ENCODE measurements at places on chromosomes 11 and 22. TPM values are rescaled to one million over a fixed set of nuclear protein-coding genes. Genes with fewer than 3 reads are reported as not detected.

The MMP10 gene
- not detected for total RNA-seq

The SYT13 gene
- 1.3 TPM for total RNA-seq

The NOX4 gene
- total RNA-seq, result 9.4 TPM

The OR4C5 gene
- not detected for total RNA-seq

The CERK gene
- total RNA-seq, result 60.0 TPM

The ZNF195 gene
- total RNA-seq, result 8.2 TPM

DNA sequence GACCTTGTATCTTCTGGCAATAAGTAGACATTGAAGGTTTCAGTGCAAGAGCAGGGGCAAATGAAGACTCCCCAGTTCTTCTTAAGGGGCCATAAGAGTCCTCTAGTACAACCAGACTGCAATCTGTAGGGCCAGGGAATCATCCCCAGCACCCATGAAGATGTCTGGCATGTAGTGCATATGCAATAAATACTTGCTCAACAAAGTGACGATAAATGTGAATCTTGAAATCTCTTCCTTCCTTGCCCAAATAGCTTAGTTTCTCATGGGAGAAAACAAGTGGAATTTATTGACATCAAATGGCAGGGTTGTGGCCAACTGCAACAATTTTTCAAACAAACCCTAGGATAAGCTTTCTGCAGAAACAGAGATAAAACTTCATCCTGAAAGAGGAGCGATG, 107.6 kb downstream of the ABTB2 start:
- DNase-seq, result no peak

DNA sequence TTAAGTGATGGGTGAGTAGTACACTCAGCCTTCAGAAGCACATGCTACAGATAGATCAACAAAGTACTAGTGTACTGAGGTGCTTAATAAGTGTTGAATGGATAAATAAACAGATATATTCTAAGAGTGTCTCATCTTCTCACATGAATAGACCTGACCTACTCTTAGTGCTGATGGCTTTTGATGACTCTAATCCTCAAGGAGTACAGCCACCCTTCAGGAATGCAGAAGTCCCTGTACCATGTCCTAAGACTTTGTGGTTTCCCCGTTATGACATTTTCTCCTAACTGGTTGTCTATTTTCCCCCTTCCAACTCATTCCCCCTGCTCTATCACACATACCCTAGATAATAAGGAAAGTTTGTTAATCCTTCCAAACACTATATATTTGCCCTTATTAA, 61.6 kb downstream of the C11orf65 start:
- no peak for DNase-seq

DNA sequence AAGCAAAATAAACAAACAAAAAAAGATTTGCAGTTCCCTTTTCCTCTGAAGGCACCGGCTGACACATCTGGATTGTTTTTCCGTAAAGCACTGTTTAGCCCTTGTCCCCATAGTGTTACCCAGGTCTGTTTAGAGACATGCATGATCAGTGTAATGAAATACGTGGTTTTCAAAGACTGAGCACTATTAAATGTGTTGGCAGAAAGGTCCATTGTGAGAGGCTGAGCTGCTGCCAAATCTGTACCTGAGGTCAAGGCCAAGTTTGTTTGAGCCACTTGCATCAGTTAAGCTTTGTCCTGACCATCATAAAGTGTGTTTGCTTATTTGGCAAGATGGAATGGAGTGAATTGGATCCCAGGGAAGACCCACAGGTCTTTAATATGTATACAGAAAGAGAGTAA, 26.3 kb downstream of the CTR9 start:
- DNase-seq, result no peak

GRCh38 chr11:118914178-118914918, 11.4 kb downstream of the BCL9L start:
- no peak for DNase-seq

DNA sequence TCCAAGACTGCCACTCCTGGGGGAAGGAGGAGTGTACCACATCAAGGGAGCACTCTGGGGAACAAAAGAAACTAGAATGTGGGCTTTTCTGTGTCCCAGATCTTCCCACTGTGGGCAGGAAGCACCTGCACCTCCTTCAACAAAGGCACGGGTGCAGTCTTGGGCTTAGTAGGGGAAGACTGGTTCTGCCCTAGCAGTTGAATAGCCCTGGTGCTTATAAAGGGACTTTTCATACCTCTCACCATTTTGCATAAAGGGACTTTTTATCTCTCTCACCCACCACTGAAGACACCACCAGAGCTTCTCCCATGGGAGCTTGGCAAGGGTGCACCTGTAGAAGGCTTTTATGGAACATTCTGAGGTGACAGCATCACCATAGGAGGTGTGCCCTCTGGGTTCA, 65.8 kb upstream of the MS4A8 start:
- no peak for DNase-seq

GRCh38 chr22:35334004-35334403, 34.3 kb downstream of the TOM1 start:
- DNase-seq, result no peak

DNA sequence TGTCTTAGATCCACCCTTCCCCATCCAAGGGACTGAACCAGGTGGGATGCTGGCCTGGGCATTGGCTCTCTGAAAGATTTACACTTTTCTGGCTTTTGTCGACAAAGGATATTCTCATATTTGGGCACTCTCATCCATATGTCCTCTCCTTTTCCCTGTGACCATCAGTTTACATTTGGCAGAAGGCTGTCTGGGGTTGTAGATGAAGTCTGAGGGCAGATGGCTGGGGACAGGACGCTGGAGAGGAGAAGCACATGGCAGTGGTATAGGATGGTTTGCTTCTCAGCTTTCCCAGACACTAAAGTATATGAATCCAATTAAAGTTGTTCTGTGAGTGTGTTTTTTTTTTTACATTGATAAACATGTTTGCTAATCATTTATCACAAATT, 757.5 kb downstream of the NTM start:
- DNase-seq, result no peak

- no peak for DNase-seq
Observed at GRCh38 chr11:47948137-47948536, 32.2 kb upstream of the PTPRJ start.

GRCh38 chr11:59766542-59767224, 11.5 kb downstream of the STX3 start:
- no peak for DNase-seq

DNA sequence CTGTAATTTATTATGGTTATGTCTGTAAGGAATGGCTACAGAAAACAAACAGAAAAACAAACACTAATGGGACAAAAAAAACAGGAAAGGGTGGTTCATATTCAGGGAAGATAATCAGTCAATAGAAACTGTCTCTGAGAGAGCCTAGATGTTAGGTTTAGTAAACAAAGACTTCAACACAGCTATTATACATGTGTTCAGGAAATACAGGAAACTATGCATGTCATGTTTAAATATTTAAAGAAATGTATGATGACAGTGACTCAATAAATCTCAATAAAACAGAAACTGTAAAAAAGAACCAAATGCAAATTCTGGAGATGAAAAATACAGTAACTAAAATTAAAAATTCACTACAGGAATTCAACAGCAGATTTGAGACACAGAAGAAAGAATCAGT, 76.0 kb downstream of the PACS1 start:
- DNase-seq, result no peak

GRCh38 chr11:9029422-9029821, 25.6 kb upstream of the NRIP3 start:
- no peak for DNase-seq

DNA sequence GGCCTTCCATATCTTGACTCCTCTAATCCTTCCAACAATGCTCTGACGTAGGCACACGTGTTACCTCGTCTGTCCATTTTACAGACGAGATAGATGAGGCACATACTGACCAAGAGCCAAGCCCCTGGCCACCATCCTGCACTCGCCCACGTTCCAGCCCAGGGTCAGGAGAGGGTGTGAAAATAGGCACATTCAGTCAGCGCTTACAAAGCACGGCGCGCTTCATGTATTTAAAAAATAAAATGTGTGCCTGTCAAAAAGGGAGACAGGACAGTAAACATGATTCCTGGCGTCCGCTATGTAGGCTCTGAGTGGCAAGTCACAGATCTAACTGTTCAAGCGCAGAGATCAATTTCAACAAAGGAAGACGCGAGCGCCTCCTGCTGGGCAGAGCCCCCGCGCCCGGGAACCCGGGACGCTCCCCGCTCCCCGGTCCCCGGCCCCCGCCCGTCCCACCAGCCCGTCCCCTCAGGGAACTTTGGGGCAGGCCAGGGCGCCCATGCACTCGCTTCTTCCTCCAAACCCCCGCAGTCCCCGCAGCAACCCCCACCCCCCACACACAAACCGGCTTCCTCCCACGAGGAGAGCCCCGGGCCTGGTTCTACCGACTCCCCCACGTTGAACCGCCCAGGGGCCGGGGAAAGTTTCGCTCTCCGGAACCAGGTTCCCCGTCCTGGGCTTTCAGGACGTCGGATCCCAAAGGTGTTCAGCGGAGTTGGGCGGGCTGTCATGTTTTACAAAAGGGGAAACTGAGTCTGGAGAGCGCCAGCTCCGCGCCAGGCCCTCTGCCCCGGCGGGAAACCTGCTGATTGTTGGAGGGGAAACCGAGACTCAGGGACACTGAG, 10.4 kb upstream of the C1QTNF6 start:
- peak; percentile 94 for DNase-seq

DNA sequence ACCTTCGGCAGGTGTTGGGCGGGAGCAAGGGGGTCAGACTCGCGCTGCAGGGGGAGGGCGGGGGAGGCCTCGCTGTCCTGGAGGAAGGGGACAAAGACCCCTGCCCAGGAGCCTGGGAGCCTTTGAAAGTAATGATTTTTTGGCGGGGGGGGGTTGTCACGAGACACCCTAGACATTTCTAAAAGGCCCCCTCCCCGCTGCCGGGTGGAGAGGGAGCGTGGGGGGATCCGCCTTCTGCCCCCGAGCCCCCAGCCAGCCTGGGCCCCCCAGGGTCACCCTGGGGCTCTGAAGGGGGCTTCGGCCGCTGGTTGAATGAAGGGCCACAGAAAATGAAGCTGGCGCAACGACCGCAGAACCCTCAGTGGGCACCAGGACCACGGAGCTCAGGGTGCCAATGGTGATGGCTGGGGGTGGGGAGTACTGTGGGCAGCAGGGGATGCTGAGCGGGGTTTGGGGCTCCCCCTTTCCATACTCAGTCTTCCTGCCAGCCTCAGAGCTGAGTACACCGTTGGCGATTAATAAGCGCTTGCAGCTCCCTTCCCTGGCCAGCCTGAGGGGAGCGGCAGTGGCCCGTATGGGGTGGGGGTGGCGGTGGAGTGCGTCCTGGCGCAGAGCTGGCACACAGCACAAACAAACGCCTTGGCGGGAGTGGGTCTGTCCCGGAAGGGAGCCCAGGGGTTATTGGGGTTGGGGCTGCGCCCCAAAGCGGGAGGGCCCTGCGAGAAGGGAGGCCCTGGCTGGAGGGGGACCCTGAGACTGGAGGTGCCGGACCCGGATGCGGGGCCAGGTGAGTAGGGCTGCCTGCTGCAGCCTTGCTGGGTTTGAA, 1.2 kb upstream of the DUSP8 start:
- no peak for DNase-seq

- DNase-seq, result no peak
Observed at GRCh38 chr22:38201371-38201710, 453 bp upstream of the MAFF start.

- no peak for DNase-seq
Observed at GRCh38 chr11:124732230-124732629, 7.5 kb upstream of the NRGN start.

GRCh38 chr11:2803186-2804091, 82.1 kb downstream of the CDKN1C start:
- DNase-seq, result peak; percentile 74

DNA sequence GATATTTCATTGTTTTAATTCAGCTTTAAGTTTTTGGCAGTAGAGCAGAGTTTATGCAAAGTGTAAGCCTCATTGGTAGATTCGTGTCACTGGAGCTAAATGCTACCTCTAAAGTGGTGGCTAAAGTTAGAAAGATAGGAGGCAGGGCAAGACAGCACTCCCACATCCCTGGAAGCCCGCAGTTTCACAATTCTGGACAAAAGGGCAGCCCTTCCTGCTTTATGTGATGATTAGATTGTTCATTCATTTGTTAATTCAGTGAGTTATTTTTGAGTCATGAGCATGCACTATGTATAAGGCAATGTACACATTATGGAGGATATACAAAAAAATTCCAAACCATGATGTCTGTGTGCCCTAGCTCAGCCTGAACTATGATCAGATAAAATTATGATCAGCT, 52.1 kb upstream of the EIF3M start:
- DNase-seq, result no peak

- DNase-seq, result no peak
Observed at GRCh38 chr11:61482513-61482912, 26.0 kb upstream of the LRRC10B start.

DNA sequence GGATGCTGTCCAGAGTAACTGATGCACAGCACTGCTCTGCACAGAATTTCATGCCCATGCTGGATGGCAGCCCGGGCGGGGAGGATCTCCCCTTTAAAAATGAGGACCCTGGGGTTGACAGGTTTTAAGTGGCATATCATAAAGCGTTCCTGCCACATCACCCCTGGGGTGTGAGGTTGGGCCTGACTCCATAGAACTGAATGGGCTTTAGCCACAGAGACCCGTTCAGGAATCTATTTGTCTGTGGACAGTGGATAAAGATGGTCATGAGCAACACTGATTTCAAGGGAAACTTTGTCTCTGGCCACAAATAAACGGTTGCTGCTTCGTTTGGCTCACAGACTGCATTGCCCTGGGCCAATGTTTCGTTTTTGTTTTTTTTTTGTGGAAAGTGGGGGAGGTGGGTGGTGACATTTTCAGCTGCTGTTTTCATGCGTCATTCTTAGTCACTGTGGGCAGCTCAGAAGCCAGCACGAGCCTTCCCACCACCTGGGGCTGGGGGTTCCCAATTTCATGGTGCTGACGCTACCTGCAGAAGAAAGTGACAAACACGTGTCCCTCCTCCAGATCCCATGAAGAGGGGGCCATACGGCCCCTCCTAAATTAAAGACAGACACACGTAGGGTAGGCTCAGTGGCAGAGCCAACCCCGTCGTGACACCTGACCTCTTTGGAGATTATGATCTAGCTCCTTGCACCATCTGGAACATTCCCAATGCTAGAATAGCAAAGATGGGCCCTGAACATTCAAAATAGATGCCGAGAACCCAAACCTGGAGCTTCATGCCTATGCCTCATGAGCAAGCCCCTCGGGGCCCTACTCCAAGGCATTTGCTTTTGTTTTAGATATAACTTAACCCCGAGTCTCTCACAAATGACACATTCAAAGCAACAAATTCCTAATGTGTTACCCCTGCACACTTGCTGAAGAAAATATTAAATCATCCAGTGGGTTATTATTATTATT, 54.8 kb upstream of the PHF21B start:
- DNase-seq, result no peak

- DNase-seq, result no peak
Observed at GRCh38 chr11:64100360-64100759, 64.6 kb downstream of the FLRT1 start.

GRCh38 chr22:23836281-23836680, 2.5 kb downstream of the DERL3 start:
- DNase-seq, result no peak

- DNase-seq, result no peak
Observed at GRCh38 chr22:50367778-50368500, 24.8 kb downstream of the PPP6R2 start.

GRCh38 chr11:113376156-113376555, 11.4 kb upstream of the ANKK1 start:
- DNase-seq, result no peak

- DNase-seq, result no peak
Observed at GRCh38 chr11:61054927-61055562, 47.2 kb upstream of the CD5 start.

Data from cardiac septum (tissue), 1 donor.